Activated CD4-positive, alpha-beta T cell treated with anti-CD3 and anti-CD28 coated beads for 36 hours (primary cell): ENCODE measurements at places on chromosomes 7 and 10.

- DNase-seq = no peak
Measured at GRCh38 chr10:91604553-91605534, 28.0 kb downstream of the PPP1R3C start.

DNA sequence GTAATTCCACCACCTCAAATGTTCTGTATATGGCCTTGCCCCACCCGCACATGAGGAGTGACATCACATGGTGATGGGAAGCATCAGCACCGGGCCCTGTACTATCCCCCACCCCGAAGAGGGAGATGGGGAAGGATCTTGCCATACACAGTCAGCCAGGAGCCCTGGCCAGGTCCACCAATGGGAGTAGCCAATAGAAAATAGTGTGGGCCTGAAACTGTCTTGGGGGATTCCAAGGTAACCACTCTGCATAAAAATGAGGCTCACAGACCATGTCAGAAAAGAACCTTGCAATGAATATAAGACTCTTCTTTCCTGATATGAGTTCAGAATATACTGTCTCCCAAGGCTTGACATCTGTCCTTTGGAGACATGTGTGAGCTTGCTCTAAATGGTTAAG, 51.1 kb downstream of the ADRB1 start:
- no peak for DNase-seq

DNA sequence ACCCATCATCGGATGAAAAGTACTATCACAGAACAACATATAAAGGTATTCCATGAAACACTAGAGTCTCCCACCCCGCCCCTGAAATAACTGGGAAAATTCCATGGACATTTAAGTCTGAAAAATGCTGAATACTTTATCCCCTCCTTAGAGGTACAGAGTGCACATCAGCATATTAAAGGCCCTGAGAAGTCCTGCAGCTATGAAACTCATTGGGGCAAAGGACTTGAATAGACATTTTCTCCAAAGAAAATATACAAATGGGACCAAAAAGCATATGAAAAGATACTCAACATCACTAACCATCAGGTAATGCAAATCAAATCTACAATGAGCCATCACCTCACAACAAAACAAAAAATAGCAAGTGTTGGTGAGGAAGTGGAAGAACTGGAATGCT, 18.9 kb downstream of the XPNPEP1 start:
- no peak for DNase-seq

- DNase-seq = no peak
Measured at GRCh38 chr10:121048749-121049148, 197.6 kb downstream of the WDR11 start.

- no peak for DNase-seq
Measured at GRCh38 chr7:42642699-42643098, 269.2 kb downstream of the C7orf25 start.

DNA sequence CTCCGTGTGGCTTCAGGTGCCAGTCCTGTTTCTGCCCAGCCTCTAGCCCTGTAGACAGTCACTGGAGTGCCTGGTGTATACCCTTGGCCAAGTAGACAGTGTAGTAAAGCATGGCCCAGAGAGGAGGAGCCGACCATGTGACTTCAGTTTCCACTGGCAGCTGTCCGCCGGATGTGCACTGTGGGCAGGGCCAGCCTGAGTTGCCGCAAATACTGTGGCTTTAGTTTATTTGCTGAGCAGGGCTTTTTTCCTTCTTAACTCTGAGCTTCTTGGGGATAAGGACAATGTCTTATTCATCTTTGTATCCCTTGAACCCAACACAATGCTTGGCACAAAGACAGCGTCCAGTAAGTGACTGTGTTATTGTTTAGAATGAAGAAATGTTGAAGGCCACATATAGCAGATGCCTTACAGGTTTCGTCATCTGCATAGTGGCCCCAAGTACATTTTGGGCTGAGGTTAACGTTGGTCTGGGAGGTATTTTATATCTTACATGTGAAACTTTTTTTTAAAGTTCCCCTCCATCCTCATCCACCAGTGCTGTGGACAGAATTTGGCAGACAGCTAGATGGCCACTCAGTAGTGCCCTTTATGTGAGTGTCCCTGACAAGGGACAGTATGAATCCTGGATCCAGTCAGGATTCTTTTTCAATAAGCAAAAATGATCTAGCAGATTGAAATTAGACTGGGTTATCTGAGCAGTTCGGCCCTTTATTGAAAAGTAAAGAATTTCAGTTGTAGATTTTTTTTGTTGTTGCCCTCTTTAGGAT, 40.6 kb downstream of the CYP17A1 start:
- peak; percentile 80 for DNase-seq

DNA sequence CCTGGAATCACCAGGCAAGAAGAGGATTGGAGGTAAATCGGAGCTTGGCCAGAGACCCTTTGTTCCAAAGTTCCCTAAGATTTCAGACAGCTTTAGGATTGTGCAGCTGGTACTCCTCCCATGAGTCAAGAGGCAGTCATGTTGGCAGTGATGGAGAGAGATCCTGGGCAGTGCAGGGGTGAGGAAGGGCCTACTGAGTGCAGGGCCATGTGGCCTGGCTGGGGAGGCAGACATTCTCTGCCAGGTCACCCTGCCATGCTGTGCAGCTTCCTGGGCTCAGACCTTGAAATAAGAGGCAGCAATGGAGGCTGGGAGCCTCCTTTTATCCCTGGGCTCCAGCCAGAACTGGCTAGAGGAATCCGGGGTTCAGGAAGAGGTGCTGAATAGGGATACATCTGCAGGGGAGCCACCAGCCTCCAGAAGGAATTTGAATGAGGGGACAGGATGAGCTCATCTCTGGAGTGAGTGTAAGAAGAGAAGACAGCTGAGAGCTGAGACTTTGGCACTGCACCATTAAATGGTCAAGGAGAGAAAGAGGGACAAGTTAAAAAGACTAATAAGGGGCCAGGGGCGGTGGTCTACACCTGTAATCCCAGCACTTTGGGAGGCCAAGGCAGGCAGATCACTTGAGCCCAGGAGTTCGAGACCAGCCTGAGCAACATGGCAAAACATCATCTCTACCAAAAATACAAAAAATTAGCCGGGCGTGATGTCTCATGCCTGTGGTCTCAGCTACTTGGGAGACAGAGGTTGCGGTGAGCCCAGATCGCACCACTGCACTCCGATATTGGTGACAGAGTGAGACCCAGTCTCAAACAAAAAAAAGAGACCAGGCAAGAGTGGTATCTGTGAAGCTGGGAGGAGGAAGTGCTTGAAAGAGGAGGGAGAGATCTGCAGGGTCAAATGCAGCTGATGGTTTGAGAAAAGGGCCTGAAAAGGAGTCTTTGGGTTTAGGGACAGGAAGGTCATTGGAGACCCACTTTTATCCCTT, 12.0 kb downstream of the SFTPD start:
- DNase-seq = no peak

GRCh38 chr10:54985732-54986131, 184.7 kb upstream of the PCDH15 start:
- no peak for DNase-seq

GRCh38 chr7:44505595-44505994, 15.1 kb upstream of the NUDCD3 start:
- peak; percentile 35 for DNase-seq

DNA sequence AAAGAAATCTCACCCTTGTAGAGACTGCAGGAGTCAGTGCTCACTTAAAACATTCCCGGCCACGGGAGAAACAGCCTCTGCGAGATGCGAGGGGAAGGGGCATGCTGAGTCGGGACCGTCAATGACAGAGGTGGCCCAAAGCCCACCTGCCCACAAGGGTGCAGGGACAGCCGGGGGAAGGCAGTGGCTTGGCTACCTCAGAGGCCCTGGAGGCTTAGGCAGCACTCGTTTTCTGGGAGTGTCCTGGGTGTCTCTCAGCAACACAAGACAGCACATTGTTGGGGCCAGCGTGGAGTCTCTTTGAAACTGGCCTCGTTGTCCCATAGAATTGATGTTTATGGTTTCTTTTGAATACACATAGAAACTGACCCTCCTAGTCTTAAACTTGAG, 25.6 kb upstream of the SYCE1 start:
- no peak for DNase-seq

DNA sequence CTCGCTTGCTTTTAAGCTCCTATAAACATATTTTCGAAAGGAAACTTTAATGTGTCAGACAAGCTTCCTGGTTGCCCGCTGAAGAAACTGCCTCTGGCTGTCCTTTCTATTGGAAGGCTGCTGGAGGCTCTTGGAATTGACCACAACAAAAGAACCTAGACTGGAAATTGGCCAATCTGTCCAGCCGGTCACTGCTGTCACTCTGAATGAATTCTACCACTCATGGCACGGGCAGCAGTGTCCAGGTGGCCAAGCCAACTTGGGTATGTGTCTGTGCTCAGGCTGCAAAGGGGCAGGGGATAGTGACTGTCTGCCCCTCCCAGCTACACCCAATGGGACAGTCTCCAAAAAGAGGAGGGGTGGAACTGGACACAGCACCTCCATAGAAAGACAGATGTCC, 57.6 kb downstream of the CDH23 start:
- no peak for DNase-seq

- peak; percentile 49 for DNase-seq
Measured at GRCh38 chr10:127945341-127945758, 38.4 kb downstream of the PTPRE start.

- DNase-seq = no peak
Measured at GRCh38 chr7:18290223-18290622, 205.3 kb upstream of the HDAC9 start.

DNA sequence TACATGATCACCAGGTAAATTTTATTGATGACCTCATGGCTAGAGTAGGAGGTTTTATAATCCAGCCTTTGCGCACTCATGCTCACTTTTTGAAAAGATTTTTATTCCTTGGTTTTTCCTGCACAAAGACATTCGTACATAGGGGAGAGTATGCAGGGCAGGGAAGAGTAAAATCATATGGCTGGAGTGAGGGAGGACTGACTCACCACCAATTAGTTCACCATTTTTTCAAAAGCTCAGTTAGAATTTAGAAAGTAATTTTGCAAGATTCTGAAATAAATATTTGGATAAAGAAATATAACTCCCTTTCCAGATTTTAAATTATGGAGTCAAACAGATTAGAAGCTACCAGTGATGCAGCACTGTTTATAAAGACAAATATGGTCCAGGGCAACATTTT, 111.9 kb downstream of the SEMA3D start:
- DNase-seq = no peak

GRCh38 chr10:35595106-35595505, 10.0 kb upstream of the GJD4 start:
- no peak for DNase-seq

- DNase-seq = no peak
Measured at GRCh38 chr10:86104611-86105145, 261.9 kb downstream of the GRID1 start.

DNA sequence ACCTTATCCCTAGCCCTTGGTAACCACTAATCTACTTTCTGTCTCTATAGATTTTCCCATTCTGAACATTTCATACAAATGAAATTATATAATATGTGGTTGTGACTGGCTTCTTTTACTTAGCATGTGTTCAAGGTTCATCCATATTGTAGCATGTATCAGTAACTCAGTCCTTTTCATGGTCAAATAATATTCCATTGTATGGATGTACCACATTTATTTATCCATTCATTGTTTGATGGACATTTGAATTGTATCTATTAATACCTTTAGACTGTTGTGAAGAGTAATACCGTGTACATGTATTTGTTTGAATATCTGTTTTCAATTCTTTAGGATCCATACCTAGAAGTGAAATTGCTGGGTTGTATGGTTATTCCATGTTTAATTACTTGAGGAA, 210.2 kb downstream of the BMPER start:
- no peak for DNase-seq

GRCh38 chr10:106582291-106582690, 582.2 kb downstream of the SORCS1 start:
- no peak for DNase-seq

GRCh38 chr10:86648704-86649427, 5.5 kb upstream of the OPN4 start:
- no peak for DNase-seq

GRCh38 chr7:82044497-82045080, 274.7 kb upstream of the HGF start:
- DNase-seq = peak; percentile 24

GRCh38 chr7:130303551-130303950, 10.6 kb downstream of the CPA4 start:
- DNase-seq = no peak
